HL-60 (cell line): ENCODE measurements at places on chromosomes 6 and 20.

GRCh38 chr6:119037941-119038623 is 40.4 kb downstream of the FAM184A start:
- no peak for DNase-seq

GRCh38 chr6:164114051-164114450 is 699.5 kb downstream of the QKI start:
- no peak for DNase-seq

GRCh38 chr6:170152124-170152926 is 138.6 kb downstream of the DLL1 start:
- no peak for DNase-seq

DNA sequence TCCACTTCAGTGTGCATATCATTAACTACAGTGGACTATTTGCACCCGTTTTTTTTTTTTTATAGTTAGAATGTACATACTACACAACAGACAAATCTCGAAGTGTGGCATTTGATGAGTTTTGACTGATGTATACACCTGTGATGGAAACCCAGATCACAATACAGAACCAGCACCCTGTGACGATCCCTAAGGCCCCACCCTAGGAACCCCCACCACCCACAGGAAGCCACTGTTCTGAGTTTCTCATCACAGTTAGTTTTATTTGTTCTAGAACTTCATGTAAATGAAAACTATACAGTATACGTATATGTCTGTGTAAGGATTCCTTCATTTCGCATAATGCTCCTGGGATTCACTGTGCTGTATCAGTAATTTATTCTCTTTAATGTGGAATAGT is 102.8 kb downstream of the IRF4 start:
- DNase-seq: no peak

DNA sequence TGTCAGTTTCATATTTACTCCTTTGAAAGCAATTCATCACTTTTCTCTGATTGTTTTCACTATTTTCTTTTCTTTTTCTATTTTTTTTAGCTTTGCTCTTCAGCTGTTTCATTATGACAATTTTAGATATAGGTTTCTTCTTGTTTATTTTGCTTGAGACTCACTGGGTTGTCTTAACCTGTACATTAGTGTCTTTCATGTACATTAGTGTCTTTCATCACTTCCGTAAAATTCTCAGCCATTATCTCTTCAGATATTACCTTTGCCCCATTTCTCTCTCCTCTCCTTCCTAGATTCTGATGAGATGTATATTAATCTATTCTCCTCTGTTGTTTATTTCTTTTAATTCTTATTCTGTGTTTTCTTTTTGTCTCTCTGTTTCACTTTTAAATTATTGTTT is 14.5 kb upstream of the TBPL1 start:
- no peak for DNase-seq

- no peak for DNase-seq
Measured at GRCh38 chr6:153670403-153671026, 368.5 kb upstream of the OPRM1 start.

DNA sequence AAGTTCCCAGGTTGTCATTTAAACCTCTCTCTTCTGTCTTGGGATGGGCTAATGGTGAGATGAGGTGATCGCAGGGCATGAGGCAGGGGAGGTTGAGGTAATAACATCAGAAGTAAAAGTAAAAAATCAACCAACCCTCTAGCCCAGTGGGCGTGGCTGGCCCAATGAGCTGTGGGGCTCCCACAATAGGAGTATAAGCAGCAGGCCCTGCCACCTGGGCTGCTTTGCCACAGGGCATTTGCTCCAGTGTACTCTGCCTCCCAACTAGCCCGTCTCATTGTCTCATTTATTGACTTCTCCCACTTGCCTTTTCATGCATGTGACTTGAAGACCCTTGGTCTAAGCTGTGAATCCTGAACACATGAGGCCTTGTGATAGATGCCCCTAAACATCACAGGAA is 62.8 kb downstream of the PHACTR3 start:
- no peak for DNase-seq

GRCh38 chr6:5680095-5680494 is 326.6 kb downstream of the NRN1 start:
- DNase-seq: no peak

GRCh38 chr20:12575352-12576095 is 433.2 kb upstream of the SPTLC3 start:
- no peak for DNase-seq

DNA sequence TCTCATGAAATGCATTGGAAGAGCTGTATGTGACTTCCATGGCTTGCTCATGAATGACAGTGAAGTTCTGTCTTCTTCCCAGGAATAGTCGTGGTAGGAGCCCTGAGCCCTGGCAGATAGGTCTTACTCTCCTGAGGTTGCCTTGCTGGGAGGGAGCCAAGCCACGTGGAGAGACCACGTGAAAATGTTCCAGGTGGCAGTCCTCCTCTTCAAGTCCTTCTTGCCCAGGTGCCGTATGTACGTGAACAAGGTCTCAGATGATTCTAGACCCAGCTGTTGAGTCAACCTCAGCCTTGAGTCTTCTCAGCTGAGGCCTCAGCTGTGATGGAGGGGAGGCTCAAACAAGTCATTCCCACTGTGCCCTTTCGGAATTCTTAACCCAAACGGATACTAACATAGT is 192.4 kb upstream of the PRDM1 start:
- DNase-seq: no peak

- DNase-seq: no peak
Measured at GRCh38 chr6:167238694-167239467, 52.2 kb upstream of the UNC93A start.

DNA sequence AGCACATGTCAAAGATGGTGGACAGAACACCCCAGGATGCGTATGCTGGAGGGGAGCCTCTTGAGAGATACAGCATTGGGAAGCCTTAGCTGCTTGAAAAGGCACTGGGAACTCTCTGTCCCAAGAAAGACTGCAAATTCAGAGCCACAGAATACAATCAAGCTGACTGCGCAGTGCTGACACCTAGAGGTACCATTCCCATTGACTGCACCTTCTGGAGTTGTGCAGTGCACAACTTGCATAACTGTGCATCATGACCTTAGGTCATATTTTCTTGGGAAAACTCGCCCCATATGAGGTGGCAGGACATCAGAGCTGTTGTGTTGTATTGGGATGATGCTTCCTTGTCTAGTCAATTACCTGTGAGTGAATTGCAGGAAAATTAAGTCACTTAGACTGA is 646.5 kb upstream of the NOX3 start:
- no peak for DNase-seq

DNA sequence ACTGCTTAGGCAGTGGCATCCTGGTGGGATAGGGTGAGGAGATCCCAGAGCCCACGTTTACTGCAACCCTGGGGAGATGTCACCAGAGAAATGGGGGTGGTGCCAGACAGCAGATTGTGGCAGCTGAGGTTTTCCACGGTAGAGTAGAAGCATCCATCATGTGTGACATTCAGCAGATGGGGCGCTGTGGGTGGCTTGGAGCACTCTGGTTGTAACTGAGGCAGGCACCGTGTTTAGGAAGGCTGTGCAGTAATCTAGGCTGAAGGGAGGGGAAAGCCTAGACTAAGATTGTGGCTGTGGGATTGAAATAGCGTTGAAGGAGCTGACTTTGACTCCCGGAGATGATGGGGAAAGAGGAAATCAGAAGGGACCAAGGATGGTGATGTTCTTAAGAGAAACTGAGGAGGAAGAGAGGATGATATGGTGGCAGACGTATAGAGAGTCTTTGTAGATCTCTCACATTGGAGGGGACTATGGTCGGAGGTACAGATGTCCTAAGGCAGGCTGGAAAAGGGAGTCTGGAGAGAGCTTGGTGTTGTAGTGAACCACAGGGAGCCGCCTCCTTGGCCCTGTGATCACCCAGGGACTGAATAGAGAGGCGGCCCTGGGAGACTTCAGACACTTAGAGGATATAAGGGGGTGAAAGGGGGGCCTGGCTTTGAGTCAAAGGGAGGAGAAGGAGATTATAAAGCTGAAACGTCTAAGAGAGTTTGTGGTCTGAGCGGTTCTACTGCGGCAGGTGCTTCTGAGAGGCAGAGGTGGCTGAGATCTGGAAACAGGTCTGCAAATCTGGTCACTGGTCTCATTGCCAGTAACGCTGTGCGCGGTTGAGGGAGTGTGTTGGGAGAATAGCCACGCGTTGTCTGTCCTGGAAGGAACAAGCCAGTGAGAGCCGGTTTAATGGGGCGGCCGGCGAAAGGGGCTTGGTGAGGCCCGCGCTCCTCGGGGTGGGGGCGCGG is 792 bp upstream of the MICA start:
- no peak for DNase-seq

- DNase-seq: no peak
Measured at GRCh38 chr6:142907544-142907943, 37.4 kb downstream of the HIVEP2 start.

- DNase-seq: no peak
Measured at GRCh38 chr6:113049190-113049589, 702.1 kb downstream of the RFPL4B start.

- DNase-seq: no peak
Measured at GRCh38 chr6:30000156-30000791, 57.9 kb downstream of the HLA-A start.

DNA sequence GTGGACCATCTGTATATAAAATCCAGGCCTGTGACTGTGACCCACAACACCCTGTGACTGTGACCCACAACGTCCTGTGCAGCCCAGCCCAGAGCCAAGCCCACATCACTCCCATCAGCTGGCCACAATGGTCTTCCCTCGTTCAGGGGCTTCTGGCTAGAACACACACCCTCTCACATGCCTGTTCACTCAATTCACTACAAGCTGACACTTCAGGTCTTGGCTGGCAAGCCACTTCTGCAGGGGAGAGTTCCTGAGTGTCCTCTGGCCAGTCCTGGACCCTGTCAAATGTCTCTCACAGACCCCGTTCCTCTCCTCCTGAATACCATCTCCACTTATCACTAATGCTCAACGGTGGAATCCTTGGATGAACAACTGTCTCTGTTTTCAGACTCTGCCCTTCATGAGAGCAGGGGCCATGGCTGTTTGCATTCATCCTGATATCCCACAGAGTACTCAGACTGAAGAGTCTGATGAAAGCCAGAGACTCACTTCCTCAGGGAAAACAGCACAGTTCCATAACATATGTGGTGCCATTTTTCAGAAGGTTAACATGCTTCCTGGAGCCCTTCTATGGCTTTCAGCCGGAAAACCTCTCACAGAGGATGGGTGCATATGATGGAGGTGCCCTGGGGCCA is 56.0 kb downstream of the MYH7B start:
- DNase-seq: no peak

DNA sequence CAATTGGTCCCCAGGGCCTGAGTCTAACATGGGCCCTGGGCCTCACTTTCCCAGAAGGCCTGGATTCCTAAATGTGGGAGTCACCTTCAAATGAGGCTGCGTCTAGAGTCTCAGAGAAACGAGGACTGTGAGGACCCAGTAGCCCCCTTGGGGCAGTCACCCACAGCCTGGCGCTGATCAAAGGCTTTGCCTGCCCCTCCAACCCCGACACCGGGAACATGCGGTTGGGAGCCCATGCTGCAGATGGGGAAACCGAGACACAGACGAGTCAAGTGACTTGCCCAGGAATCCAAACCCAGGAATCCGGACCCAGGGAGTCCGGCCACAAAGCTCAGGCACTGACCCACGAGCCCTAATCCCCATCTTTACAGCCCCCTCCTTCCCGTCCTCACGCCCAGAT is 209.7 kb downstream of the PREX1 start:
- DNase-seq: no peak

DNA sequence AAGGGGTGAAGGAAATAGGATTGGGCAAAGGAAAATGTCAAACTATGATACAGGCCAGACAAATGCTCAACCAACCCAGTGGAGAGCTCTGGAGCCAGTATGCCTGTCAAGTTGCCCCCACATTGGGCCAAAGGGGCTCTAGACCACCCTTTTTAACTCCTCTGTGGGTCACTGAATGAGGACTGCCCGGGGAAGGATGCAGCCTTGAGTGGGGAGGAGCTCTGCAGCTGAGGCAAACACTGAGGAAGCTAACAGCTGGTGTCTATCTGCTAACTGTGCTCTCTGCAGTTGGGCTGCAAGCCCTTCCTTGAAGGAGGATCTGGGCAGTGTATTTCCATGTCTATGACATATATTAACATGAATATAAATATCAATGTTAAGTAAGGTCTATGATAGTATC is 98.4 kb upstream of the PRSS16 start:
- no peak for DNase-seq

GRCh38 chr6:41824571-41825569 is 37.4 kb downstream of the TOMM6 start:
- DNase-seq: no peak

DNA sequence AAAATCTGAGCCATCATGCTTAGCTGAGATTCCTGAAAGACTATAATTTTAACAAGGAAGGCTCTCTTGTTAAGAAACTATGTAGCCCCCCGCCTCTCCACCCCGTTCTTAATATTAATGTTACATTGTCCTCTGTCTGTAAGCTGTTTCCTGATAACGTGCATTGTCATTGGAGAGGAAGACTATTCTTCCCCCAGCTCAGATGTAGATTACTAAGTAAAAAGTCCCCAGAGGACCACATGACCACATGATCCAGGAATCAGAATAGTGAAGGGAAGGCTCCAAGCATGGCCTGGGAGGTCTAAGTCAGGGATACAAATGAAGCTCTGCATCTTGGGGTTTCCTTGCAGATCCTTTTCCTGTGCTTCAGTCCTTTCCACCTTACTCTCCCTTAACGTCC is 106.4 kb downstream of the JARID2 start:
- DNase-seq: no peak

DNA sequence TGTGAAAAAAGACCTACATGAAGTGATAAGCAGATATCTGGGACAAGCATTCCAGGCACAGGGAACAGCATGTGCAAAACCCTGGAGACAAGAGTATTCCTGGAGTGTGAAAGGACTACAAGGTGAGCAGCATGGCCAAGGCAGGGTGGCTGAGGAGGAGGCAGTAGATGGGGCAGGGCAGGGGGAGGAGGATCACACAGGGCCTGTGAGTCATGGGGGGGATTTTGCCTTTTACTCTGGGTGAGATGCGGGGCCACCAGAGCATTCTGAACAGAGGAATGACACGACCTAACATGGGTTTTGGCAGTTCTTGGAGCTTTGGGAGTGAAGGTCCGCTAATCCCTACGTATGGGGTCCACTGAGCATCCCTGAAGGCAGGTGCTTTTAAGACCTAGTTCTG is 69.8 kb upstream of the CCN6 start:
- no peak for DNase-seq

DNA sequence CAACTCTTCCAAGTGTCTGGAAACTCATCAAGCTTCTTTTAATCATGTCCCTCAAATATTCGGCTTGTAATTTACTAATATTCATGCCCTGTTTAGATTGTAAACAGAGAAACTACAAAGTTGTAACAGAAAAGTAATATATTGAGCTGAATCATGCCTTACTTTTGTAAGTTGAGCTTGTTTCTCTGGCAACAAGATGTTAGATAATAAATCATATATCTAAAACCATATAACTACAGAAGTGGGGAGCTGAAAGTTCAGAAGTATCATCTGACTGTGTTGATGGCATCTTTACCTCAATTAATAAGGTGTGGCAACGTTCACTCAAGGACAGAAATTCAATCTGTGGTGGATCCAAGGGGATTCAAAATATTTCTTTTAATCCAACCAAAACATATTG is 263.9 kb downstream of the PLCB1 start:
- DNase-seq: no peak

GRCh38 chr6:17497535-17498095 is 102.5 kb upstream of the FAM8A1 start:
- DNase-seq: no peak

- no peak for DNase-seq
Measured at GRCh38 chr6:134170844-134171243, 118.4 kb upstream of the SLC2A12 start.
